ENCODE measurements at places on chromosomes 4 and X. TPM values are rescaled to one million over a fixed set of nuclear protein-coding genes. Genes with fewer than 3 reads are reported as not detected.

The UGT2A2 gene
- total RNA-seq, result not detected

The DDX53 gene
- total RNA-seq, result not detected

The IL21 gene
- not detected for total RNA-seq

The RS1 gene
- not detected for total RNA-seq

The IL1RAPL2 gene
- not detected for total RNA-seq

The FGF5 gene
- not detected for total RNA-seq

The IRS4 gene
- not detected for total RNA-seq

The TCEAL5 gene
- total RNA-seq, result 0.45 TPM

The ABLIM2 gene
- 6.2 TPM for total RNA-seq

The MYOZ2 gene
- total RNA-seq, result 605 TPM

The H2BW2 gene
- not detected for total RNA-seq

The SULT1B1 gene
- total RNA-seq, result 2.7 TPM

The NUP62CL gene
- 0.39 TPM for total RNA-seq

The SPCS3 gene
- total RNA-seq, result 87.2 TPM

The STAP1 gene
- total RNA-seq, result not detected

The SULT1E1 gene
- total RNA-seq, result not detected

The ADH1C gene
- total RNA-seq, result 3.3 TPM

The CSAG1 gene
- total RNA-seq, result not detected

The GC gene
- not detected for total RNA-seq

All from right cardiac atrium (tissue), 5 donors.